ENCODE measurements at places on chromosomes 7 and 10.

GRCh38 chr10:77007834-77008233 is 629.8 kb downstream of the KCNMA1 start:
- no peak for DNase-seq

DNA sequence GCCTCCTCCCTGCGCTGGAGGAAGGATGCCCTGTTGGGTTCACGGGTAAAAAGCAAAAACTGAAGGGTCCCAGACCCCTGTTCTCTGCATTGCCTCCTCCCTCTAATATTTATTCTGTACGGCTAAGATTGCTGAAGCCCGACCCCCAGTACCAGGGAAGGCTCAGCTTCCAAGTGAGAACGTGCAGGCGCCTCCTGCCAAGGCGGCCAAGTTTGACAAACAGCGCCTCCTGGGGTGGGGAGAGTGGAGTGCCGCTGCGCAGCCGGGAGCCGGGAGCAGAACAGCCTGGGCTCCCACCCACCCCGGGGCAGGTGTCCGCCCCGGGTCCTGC is 4.7 kb upstream of the EBF3 start:
- peak; percentile 58 for DNase-seq

- DNase-seq, result no peak
Measured at GRCh38 chr10:101293007-101293723, 60.8 kb upstream of the BTRC start.

DNA sequence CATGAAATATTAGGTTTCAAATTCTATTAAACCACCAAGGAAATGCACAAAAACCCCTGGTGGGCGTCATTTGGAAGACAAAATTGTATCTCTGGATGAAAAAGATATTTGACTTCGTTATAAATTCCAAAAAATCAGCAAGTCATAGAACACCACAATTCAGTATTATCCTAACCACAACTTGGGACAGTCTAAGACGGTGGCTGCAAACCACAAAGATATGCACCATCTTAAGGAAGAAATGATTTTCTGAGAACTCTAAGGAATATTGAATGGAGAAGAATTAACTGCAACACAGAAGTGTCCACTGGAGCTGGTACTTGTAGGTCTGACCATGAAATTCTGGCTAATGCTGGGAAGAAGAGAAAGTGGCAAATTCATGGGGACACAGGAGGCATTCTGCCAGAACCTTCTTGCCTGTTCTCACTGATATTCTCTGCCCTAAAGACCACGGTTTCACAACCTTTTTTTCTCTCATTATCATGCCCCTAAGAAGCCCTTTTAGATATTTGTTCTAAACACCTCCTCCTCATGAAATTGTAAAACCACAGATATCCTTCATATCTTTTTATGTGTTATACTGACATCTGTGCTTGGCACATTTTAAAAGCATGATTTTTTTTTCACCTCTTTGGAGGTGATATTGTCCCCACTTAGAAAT is 92.9 kb downstream of the SFMBT2 start:
- no peak for DNase-seq

- peak; percentile 70 for DNase-seq
Measured at GRCh38 chr7:16891338-16891737, 9.6 kb upstream of the AGR3 start.

GRCh38 chr10:27439101-27439500 is 65.0 kb upstream of the RAB18 start:
- DNase-seq, result no peak

- DNase-seq, result no peak
Measured at GRCh38 chr10:103799341-103799740, 56.0 kb downstream of the SH3PXD2A start.

GRCh38 chr7:3648276-3648675 is 347.2 kb downstream of the SDK1 start:
- DNase-seq, result no peak

GRCh38 chr10:11757454-11757820 is 15.3 kb downstream of the ECHDC3 start:
- DNase-seq, result no peak

- DNase-seq, result no peak
Measured at GRCh38 chr7:77197141-77197540, 2.5 kb downstream of the FGL2 start.

- DNase-seq, result no peak
Measured at GRCh38 chr10:123689880-123690279, 23.7 kb downstream of the GPR26 start.

DNA sequence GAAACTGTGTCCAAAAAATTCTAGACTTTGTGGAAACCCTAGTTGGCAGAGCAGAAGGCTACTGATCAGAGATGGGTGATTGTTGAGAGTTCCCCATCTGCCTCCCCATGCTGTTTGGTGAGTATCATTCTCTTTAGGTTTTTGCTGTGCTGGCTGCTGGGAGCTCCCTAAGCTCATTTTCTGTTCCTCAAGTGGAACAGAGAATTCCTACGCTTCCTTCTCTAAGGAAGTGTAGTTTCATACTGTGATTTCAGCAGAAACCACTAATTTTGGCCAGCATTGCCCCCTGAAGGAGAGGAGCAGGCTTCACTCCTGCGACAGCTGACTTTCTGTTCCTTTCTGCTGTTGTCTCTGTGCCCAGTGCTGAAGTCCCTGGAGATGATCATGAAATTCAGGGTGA is 355.3 kb upstream of the NPVF start:
- DNase-seq, result no peak

DNA sequence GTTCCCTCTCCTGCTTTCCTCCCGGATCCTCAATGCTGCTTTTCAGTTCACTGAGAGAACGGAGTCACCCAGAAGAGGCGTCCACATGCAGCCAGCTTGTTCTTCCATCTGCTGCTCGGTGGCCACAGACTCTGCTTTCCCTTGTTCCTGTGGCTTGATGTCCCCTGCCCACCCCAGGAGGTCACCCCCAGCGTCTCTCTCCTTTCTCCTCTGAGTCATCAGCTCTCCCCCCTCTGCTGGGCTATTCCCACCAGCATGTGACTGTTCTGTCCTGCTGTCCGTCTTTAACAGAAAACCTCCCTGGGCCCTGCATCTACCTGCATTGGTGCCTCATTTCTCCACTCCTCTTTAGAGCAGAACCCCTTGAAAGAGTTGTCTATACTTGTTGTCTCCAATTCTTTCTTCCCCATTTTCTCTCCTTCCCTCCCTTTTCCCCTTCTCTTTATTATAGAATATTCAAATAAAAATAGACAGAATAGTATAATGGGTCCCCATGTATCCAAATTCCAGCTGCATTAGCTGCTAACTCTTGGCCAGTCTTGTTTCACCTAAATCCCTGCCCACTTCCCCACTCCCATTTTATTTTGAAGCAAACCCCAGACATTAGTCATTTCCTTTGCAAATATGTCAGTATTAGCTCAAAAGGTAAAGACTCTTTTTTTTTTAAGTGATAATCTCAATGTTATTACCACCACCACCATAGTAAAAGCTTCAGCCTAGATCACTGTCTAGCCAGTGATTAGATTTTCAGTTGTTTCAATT is 4.1 kb downstream of the ZNF282 start:
- DNase-seq, result no peak

DNA sequence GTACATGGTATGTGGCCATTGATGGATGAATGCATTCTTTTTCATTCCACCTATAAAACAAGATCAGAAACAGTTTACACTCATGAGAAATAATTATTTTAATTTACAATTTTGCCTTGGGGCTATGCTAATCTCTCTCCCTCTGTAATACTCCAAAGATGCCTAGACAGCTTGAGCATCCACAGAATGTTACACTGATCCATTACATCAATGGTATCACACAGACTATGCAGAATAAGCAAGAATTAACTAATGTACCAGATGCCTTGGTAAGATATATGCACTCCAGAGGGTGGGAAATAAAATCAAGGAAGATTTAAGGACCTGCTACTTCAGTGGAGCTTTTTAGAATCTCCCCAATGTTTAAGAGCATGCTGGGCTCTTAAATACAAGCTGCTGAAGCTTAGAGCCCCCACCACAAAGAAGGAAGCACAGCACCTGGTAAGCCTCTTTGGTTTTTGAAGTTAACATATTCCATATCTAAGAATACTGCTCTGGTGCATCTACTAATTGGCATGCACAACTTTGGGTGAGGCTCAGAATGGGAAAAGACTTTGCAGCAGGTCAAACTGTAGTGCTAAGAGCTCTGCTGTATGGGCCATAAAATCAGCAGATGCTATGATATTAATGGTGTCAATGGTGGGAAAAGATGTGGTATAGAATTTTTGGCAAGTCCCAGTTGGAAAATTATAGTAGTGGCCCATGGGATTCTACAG is 219.6 kb downstream of the SLC25A13 start:
- DNase-seq, result no peak

- no peak for DNase-seq
Measured at GRCh38 chr7:95397381-95397780, 1.2 kb upstream of the PON3 start.

GRCh38 chr10:71480662-71481061 is 83.9 kb downstream of the CDH23 start:
- no peak for DNase-seq

GRCh38 chr7:42452356-42452755 is 215.3 kb upstream of the GLI3 start:
- DNase-seq, result no peak

DNA sequence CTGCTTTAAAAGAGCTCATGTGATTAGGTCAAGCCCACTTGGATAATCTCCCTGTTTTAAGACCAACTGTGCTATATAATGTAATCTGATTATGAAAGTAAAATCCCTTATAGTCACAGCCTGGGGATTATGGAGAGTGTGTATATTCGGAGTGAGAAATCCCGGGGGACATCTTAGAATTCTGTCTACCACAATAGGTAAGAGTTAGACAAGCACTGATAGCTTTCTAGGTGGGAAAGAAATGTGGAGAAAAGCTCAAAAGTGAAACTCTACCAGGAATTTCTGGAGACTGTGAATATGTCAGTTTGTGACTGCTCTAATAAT is 2.9 kb upstream of the VCL start:
- DNase-seq, result no peak

GRCh38 chr7:143384148-143384547 is 3.0 kb downstream of the ZYX start:
- DNase-seq, result no peak

DNA sequence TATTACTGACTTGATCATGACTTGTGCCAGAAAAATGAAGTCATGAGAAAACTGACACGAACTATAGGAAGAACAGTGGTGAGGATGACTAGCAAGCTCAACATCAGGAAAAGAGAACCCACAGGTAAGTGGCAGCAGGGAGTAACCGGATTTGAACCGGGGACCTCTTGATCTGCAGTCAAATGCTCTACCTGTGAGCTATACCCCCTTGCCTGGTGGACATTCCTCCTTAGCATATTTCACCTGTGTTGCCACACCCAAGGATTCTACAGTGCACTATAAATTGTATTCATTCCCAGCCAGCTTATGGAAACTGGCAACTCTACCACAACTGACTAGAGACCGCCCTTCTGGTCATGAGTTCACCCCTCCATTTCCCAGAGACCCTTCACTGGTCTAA is 97.5 kb upstream of the ZNF746 start:
- no peak for DNase-seq

GRCh38 chr10:86706401-86706841 is 38.1 kb downstream of the LDB3 start:
- no peak for DNase-seq

- DNase-seq, result no peak
Measured at GRCh38 chr7:156496865-156497264, 143.7 kb upstream of the RNF32 start.

- DNase-seq, result no peak
Measured at GRCh38 chr10:113474752-113475151, 78.1 kb upstream of the HABP2 start.

DNA sequence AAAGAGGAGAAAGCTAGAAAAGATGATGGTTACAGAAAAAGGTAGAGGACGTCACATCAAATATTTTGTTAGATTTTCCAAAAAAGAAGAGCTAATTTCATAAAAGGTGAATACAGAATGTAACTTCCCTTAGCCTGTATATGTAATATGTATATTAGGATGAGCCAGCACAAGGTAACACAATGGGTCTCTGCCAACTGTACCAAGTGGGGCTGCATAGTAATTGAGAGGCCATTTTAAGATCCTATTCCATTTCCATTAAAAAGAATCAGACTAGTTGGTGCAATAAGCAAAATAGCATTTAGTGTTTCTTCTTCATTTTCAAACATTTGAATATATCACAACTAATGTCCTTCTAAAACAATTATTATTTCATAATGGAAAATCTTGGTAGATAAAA is 134.6 kb downstream of the SEMA3A start:
- no peak for DNase-seq

DNA sequence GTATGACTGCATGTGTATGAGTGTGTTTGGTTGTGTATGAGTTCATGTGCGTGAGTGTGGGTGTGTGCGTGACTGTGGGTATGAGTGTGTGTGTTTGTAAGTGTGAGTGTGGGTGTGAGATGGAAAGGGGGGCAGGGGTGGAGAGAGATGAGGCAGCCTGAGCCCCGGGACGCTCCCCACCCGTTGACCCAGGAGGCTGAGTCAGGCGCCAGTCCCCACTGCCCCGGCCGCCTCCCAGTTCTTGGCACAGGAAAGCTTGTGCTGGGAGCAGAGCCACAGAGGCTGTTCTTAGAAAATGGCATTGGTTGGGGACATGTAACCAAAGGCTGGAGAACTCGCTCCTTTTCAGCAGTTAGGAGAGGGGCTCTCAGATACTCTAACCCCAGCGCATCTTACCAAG is 27.8 kb upstream of the NUB1 start:
- no peak for DNase-seq

GRCh38 chr7:133562621-133563020 is 309.7 kb downstream of the EXOC4 start:
- DNase-seq, result no peak

GRCh38 chr10:63260103-63260859 is 127.2 kb downstream of the NRBF2 start:
- no peak for DNase-seq

- DNase-seq, result no peak
Measured at GRCh38 chr10:29120216-29120615, 168.7 kb upstream of the LYZL1 start.

DNA sequence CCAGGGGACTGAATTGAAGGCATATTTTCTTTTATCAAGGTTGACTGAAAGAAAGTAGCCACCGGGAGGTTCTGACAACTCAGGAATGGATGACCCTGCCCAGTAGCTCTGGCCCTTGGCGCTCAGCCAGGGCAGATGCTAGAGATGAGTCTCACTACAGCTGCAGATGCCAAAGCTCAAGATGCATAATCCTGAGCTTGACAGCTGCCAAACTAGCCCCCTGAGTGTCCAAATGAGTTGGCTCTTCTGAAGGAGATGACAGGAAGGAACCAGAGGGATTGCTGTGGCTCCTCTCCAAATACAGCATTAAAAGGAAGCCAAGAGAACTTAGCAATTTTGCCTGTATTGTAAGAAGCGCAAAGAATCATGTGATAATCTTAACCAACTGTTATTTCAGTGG is 78.4 kb downstream of the NXPH1 start:
- DNase-seq, result no peak
